ENCODE measurements at places on chromosomes 7 and 10.

- DNase-seq, result no peak
Observed at GRCh38 chr7:1419310-1419634, 40.0 kb downstream of the MICALL2 start.

DNA sequence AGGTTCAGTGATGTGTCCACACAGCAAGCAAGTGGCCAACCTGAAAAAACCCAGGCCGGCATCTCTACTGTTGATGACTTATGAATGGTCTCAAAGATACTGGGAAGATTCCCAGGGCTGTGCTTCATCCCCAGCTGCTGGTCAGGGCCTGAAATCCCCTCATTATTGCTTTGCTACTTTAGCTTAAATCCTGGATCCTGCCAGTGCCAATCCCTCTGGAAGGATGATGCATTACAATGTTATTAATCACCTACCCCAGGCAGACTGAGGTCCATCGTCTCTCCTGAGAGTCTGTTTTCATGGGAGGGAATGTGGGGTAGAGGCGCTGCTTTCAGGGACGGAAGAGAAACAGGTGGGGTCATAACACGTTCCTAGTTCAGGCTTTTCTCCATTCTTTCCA, 371.6 kb downstream of the RPS24 start:
- no peak for DNase-seq

- DNase-seq, result no peak
Observed at GRCh38 chr10:25112016-25112415, 62.8 kb upstream of the GPR158 start.

DNA sequence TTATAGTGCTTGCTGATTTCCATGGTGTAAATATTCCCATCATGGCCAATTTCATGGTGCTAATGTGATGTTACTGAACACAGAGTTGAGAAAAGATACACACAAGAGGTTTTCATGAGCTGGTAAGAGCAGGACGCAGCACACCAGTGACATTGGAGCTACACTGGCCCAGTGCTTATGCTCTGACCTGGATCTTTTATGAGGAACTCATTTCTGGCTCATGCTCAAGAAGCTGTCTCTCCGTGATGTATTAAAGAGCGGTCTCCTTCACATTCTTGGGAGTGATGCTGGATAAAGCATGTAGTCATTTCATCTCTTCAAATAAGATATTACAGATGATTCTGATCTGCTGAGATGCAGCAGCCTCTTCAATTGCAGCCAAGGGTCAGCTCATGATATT, 785.2 kb downstream of the GRID1 start:
- DNase-seq, result no peak

DNA sequence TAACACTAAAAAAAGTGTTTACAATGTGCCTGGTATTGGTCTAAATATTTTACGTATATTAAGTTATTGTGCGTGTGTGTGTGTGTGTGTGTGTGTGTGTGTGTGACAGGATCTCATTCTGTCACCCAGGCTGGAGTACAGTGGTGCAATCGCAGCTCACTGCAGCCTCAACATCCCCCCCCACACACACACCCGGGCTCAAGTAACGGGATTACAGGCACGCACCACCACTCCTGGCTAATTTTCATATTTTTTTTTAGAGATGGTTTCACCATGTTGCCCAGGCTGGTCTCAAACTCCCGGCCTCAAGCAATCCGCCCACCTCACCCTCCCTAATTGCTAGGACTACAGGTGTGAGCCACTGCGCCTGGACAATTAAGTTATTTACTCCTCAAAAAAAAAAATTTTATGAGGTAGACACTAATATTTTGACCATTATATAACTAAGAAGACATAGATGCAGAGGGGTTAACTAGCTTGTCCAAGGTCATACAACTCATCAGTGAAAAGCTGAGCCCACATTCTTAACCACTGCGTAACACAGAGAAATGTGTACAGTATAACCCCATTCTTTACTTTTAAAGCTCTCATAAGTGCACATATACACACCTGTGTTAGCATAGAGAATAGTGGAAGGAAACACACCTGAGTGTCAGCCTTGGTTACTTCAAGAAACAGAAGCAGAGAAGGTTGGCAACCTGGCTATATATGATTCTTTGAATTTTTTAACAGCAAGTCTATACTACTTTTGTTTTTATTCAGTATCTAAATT, 35.0 kb downstream of the DNAJC12 start:
- no peak for DNase-seq

- no peak for DNase-seq
Observed at GRCh38 chr7:16492513-16493062, 27.1 kb upstream of the SOSTDC1 start.

DNA sequence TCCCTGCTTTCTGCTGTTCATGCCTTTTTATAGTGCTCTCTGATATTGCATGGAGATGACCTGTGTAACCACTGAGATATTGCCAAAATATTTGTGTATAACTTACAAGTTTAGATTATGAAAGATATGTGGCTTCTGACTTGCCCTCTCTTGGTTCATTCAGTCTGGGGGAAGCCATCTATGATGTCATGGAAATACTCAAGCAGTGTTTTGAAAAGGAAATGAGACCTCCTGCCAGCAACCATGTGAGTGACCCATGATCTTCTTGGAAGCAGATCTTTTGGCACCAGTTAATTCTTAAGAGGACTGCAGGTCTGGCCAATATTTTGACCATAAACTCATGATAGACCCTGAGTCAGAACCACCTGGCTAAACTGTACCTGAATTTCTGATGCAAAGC, 183.0 kb downstream of the THSD7A start:
- no peak for DNase-seq

DNA sequence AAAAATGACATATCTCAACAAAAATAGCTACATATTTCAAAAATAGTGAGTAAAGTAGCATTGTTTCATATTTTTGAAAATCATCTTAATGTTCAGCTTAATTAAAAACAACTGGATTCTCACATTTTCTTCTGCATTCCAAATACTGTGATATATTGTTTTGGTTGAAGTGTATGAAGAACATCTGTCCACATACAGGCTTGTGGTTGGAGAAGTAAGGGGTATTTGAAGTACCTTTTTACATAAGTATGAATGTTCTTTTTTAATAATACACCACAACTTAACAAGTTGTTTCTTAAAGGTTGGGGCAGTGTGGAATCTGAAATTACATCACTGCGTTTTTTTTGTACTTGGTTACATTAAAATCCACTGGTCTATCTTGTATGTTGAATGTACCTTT, 442.5 kb downstream of the KIF20B start:
- no peak for DNase-seq

DNA sequence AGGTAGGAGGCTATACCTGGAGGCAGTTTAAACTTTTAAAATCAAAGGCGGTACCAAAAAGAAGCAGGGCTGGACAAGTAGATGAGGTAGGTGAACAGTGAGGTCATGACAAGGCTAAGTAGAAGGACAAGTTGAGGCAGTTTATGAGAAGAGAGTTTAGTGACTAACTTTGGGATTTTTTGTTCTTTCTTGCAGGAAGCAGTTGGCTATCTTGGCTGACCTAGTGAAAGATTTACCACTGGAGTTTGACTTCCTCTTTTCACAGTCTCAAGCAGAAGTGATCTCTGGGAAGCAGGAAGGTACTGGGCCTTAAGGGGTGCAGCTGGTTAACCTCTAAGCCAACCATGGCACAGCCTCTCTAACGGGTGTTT, 26.3 kb downstream of the ENTPD7 start:
- no peak for DNase-seq

DNA sequence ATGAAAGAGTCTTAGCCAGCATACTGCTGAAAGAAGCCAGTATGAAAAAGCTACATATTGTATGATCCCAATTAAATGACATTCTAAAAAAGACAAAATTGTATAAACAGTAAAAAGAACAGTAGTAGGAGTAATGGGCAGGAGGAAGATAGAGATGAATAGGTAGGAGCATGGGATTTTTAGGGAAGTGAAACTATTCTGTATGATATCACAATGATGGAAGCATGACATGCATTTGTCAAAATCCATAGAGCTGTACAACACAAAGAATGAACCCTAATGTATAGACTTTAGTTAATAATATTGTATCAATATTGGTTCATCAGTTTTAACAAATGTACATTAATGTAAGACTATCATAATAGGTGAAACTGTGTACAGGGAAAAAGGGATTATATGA, 147.9 kb downstream of the IMMP2L start:
- DNase-seq, result no peak

GRCh38 chr10:122349758-122350369, 24.6 kb upstream of the PLEKHA1 start:
- DNase-seq, result no peak

GRCh38 chr10:119505131-119505551, 37.4 kb downstream of the RGS10 start:
- no peak for DNase-seq

DNA sequence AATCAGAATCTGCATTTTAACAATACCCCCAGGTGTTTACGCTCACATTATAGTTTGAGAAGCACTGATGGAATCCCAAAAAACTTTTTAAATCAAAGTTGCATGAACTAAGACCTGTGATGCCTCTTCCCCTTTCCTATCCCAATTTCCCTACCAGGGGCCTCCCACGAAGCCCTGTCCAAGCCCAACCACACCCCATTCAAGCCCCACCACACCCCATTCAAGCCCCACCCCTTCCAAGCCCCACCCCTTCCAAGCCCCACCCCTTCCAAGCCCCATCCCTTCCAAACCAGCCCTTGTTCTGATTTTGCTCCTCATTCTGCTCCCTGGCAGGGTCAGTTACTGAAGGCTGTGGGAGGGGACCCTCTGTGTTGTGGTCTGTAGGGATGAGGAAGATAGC, 9.8 kb upstream of the AQP1 start:
- DNase-seq, result no peak

- DNase-seq, result no peak
Observed at GRCh38 chr7:22696541-22697228, 30.3 kb upstream of the IL6 start.

- DNase-seq, result no peak
Observed at GRCh38 chr10:98224509-98224908, 43.5 kb downstream of the LOXL4 start.

DNA sequence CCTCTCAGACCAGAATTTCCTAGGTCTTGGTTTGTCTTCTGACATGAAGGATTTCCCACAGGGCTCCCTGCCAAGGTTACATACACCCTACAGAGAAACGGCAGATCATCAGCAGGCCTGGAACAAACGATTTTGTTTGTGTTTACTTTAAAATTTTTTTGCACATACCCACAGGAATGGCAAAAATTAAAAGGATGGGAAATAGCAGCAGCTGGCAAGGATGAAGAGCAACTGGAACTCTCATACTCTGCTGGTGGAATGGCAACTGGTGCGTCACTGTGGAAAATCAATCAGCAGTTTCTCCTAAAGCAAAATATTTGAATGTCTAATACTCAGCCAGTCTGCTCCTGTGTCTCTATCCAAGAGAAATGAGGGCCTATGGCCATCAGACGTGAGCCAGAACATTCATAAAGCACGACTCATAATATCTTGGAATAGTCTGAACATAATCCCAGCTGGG, 6.5 kb downstream of the BAIAP2L1 start:
- no peak for DNase-seq

DNA sequence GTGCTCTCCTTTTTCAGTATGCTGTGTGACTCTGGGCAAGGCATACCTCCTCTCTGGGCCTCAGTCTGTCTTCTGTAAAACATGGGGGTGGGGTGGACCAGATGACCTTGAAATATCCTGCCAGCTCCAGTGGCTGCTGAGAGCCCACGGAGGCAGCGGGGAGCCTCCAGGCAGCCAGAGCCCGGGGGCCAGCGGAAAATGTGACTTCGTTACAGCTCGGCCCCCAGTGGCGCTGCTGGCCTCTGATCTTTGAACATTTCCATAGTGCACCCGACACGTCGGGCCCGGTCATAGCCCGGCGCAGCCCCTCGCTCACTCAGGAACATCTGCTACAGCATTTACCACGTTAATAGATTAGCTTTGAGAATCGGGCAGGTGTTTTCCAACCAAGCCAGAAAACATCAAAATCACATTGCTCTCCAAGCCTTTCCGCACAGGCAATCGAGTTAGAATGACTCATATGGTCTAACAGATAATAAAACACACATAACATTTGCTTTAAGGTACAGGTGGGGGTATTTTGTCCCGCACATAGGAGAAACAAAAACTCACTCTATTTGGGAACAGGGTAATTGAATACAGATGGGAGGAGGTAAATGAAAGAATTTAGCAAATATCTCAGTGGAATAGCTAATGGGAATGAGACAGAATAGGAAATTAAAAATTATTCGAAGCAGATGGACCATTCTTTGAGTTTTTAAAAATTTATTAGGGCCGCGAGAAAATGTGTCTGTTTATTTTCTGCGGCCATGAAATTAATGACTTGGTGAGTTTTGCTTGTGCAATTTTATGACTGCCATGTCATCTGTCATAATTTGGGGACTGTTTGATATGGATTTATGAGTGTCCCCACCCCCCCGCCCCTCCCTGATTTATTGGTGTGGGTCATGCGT, 26.3 kb upstream of the COMTD1 start:
- DNase-seq, result no peak

DNA sequence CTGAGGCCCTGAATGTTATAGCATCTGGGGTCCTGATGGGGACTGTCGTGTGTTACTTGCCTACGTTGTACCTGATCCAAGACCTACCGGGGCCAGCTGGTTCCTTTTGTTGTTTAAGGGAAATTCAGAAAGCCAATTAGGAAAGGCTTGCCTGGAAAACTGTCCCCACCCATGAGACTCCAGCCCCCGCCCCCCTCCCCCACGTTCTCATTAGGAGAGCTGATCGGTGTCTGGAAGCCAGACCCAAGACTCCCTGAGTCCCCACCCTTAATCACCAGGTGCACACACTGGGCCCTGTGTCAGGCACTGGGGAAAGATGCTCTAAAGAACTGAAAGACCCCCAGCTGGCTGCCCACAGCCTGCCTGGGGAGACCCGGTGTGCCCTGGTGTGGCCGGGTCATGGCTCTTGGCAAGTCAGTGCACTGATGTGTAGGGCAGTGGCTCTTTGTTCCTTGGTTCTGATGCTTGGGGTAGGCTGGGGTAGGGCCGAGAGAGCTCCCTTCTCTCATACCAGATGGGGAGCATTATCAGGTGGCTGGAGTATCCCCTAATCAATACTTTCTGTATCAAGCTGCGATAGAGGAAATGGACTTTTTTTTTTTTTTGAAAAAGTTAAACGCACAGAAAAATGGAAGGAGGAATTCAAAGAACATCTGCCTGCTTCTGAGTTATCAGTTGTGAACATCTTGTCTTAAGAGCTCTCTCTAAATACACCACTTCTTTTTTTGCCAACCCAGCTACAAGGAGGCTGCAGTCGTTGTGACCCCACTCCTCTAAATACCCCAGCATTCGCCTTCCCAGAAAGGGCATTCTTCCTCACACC, 16.9 kb downstream of the TSPAN15 start:
- no peak for DNase-seq

- DNase-seq, result no peak
Observed at GRCh38 chr7:28981161-28981465, 23.0 kb upstream of the TRIL start.

DNA sequence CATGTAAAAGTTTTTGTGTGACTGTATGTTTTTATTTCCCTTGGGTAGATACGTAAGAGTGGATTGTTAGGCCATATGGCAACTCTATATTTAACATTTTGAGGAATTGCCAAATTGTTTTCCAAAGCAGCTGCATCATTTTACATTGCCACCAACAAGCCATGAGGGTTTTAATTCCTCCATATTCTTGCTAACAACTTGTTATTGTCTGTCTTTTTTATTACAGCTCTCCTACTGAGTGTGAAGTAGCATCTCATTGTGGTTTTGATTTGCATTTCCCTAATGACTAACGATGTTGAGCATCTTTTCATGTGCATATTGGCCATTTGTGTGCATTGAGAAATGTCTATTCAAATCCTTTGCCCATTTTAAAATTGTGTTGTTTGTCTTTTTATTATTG, 94.9 kb downstream of the CARD11 start:
- no peak for DNase-seq

GRCh38 chr7:134371536-134371935, 54.8 kb upstream of the SLC35B4 start:
- no peak for DNase-seq

Data from stimulated activated CD8-positive, alpha-beta memory T cell treated with anti-CD3 and anti-CD28 coated beads, Interleukin-4, amount 100 ng/mL, for 4 hours (primary cell).